ENCODE measurements at places on chromosomes 13 and 19.

DNA sequence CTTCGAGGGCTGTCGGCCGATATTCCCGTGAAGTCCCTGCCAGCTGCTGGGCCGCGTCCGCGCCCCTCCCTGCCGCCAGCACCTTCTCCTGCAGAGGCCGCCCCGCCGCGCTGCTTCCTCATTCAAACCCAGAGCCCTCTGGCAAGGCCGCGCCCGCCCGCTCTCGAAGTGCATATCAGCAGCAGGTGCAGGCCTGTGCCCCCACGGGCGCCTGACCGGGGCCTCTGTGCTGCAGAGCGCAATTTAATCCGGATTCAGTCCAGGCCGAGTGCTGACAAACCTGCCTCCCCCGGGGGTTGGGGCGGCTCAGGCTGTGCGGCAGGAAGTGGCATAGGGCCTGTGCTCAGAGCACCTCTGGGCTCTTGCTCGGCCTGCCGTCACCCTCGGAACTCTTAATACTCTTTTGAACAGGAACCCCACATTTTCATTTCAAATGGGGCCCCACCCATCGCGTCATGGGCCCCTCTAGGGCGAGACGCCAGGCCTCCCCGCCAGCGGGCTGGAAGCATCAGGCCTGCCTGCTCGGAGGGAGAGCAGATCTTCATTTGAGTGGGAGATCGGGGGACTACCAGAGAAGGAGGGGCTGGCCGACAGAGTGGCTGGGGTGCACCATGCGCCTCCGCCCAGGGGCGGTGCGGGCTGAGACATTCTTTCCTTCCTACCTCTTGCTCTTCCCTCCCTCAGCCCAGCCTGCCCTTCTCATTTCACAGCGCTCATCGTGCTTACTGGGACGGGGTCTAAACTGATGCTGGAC is 125.7 kb downstream of the TNFRSF19 start:
- no peaks in the 10 kb centered on the region for H3K27me3 ChIP-seq
- no peaks in the 10 kb centered on the region for H3K36me3 ChIP-seq
- no peak overlapping the region for H3K27ac ChIP-seq
- no peak overlapping the region for H3K4me3 ChIP-seq
- no peak for DNase-seq

DNA sequence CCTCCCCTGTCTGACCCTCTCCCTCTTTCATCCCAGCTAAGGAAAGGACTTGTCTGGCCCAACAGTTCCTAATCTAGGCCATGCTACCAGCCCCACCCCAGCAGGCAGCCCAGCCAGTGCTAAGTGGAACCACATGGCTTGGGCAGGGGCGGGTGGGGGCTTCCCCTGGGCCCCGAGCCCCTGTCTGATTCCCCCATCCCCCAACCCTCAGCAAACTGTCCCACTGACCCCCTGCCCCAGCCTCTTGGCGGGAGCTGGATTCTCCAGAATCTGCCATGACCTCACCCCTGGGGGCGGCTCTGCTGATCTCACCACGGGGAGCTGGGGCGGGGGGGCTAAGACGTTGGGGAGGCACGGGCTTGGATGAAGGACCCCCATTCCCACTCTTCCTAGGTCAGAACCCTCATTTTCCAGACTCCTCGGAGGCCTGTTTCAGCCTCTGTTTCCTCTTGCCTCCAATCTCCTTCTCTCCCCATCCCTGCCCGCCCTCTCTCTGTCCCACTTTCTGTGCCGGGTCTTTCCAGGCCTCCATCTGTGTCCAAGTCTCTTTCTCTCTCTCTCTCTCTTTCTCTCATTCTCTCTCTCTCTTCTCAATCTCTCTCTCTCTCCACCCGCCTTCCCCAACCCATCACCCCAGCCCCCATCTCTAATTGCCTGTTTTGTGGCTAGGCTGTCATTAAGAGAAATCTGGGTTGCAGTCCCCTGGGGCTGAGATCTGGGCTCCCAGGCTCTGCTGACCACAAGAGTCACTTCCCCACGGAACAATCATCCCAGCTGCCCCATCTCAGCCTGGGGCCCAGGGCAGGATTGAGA is 2.7 kb downstream of the COL5A3 start:
- peaks cover 64% of the 10 kb centered on the region for H3K27me3 ChIP-seq
- H3K4me3 ChIP-seq: peak overlapping the region; percentile 34
- H3K4me1 ChIP-seq: peaks cover 16% of the 10 kb centered on the region
- H3K27ac ChIP-seq: no peak overlapping the region
- no peak for DNase-seq

- peak overlapping the region; percentile 91 for H3K27ac ChIP-seq
- DNase-seq: no peak
- peaks cover 21% of the 10 kb centered on the region for H3K4me1 ChIP-seq
- peaks cover 48% of the 10 kb centered on the region for H3K36me3 ChIP-seq
- H3K27me3 ChIP-seq: no peaks in the 10 kb centered on the region
Measured at GRCh38 chr13:97344265-97345175, 89.4 kb upstream of the RAP2A start.

DNA sequence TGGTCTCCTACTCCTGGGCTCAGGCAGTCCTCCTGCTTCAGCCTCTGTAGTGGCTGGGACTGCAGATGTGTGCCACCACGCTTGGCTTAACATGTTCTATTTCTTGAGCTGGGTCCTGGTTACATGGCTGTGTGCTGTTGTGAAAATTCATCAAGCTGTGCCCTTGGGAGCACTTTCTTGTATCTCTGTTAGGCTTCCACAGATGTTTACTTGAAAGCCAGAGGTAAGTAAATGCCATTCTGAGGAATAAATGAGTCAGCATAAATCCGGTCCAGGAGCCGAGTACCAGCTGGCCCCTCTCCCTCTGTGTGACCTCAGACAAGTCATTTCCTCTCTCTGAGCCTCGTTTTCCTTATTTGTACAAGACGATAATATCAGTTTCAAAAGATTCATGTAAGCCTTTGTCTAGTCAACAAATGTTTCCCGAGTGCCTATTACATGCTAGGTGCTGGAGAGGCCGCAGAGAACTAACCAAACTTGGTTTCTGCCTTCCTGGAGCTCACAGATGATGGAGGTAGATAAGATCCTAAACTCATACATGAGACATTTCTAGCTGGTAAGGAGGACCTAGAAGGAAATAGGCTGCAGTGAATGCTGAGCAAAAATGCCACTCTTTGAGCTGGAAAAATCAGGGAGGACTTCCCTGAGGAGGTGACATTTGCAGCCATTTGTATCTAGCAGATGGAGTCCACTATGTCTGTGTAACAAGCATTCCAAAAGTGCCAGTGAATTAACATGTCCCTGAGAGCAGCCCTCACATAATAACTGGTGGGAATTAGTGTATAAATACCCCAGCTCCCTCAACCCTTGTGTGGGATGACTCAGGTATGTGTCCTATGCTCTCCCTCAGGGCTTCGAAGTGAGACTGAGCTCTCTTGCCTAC is 2.7 kb upstream of the RASAL3 start:
- H3K27ac ChIP-seq: no peak overlapping the region
- DNase-seq: no peak
- no peaks in the 10 kb centered on the region for H3K4me1 ChIP-seq
- peaks cover 60% of the 10 kb centered on the region for H3K27me3 ChIP-seq
- H3K36me3 ChIP-seq: no peaks in the 10 kb centered on the region

- H3K27ac ChIP-seq: no peak overlapping the region
- H3K4me3 ChIP-seq: no peak overlapping the region
- peaks cover 20% of the 10 kb centered on the region for H3K27me3 ChIP-seq
- H3K4me1 ChIP-seq: peaks cover 4% of the 10 kb centered on the region
Measured at GRCh38 chr19:32287811-32288227, 57.6 kb upstream of the ZNF507 start.

DNA sequence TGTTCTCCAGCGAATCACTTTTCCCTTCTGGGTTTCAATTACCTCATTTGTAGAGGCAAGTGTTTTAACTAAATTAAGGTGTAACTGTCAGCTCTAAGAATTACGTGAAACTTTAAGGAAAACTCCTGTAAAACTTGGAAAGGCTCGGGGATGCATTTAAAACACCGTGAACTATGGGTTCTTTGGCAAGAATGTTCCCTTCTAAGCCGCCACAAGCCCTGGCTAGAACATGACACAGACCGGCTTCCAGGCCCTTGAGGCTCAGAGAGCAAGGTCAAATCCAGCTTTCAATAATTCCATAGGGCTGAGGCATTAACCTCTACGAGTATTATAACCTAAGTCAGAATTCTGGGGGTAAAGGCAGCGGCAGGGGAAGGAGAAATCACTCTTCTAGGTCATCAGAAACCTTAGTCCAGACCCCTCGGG is 685 bp downstream of the VWA8 start:
- no peak for DNase-seq
- peak overlapping the region; percentile 91 for H3K27ac ChIP-seq
- no peaks in the 10 kb centered on the region for H3K36me3 ChIP-seq
- H3K4me1 ChIP-seq: peaks cover 19% of the 10 kb centered on the region
- H3K27me3 ChIP-seq: peaks cover 3% of the 10 kb centered on the region
- H3K4me3 ChIP-seq: peak overlapping the region; percentile 94

DNA sequence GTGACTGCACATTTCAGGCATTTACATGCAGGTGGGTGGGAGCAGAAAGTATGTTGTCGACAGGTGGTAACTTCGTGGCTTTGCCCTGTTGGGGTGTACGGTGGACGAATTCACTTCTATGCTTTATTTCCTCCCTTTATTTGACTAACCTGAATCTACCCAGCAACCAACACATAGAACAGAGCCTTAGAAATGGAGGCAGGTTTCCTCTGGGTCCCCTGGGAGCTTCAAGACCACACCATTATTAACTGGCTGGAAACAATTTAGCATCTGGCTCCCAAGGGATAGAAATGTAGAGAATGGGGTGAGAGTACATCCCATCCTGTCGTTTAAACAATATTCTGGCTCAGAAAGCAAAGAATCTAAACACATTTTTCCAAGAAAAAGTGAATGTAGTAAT is 244.4 kb downstream of the DLEU7 start:
- no peaks in the 10 kb centered on the region for H3K36me3 ChIP-seq
- no peak overlapping the region for H3K4me3 ChIP-seq
- H3K27me3 ChIP-seq: no peaks in the 10 kb centered on the region
- no peak for DNase-seq

DNA sequence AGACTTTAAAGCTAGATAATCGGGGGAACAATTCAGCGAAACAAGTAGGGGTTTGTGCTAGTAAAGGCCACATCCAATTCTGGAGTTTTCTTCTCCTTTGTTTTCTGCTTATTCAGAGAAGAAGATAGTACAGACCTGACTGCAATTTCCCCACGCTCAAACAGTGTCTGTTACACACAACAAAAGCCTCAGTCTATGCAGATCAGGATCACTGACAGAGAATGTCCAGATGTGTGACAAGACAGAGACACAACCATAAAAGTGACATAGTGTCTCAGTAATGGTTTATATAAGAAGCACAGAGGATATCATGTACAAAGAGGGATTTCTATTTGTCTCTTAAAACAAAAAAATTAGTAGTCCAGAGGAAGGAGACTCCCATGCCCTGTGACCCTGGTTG is 70.7 kb upstream of the GTF3A start:
- peaks cover 4% of the 10 kb centered on the region for H3K4me1 ChIP-seq
- no peaks in the 10 kb centered on the region for H3K36me3 ChIP-seq

DNA sequence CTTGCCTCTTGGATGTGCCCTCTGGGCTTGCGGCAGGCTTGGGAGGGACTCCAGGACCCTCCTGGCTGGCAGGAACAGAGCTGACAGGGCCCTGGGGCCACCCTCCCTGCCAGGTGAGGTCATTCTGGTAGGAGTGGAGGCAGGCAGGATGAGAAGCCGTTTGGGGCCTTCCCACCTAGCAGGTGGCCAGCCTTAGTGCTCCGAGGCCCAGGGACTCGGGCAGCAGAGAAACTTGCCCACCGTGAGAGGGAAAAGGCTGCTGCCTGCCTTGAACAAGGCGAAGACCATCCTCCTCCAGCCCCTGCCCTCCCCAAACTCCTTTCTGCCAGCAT is 8.5 kb downstream of the RFX1 start:
- no peak overlapping the region for H3K27ac ChIP-seq
- no peak for DNase-seq
- H3K4me3 ChIP-seq: no peak overlapping the region
- no peaks in the 10 kb centered on the region for H3K27me3 ChIP-seq
- peaks cover 8% of the 10 kb centered on the region for H3K36me3 ChIP-seq
- H3K4me1 ChIP-seq: peaks cover 4% of the 10 kb centered on the region

- peaks cover 3% of the 10 kb centered on the region for H3K36me3 ChIP-seq
- DNase-seq: no peak
- no peaks in the 10 kb centered on the region for H3K4me1 ChIP-seq
- H3K27me3 ChIP-seq: no peaks in the 10 kb centered on the region
- H3K27ac ChIP-seq: no peak overlapping the region
Measured at GRCh38 chr13:73599232-73600128, 534.7 kb downstream of the KLF12 start.
